Fibroblast of skin of back (primary cell): ENCODE measurements at places on chromosomes 5 and 9.

- no peak for DNase-seq
These were observed 57.3 kb upstream of the RICTOR start for GRCh38 chr5:39131210-39132127.

DNA sequence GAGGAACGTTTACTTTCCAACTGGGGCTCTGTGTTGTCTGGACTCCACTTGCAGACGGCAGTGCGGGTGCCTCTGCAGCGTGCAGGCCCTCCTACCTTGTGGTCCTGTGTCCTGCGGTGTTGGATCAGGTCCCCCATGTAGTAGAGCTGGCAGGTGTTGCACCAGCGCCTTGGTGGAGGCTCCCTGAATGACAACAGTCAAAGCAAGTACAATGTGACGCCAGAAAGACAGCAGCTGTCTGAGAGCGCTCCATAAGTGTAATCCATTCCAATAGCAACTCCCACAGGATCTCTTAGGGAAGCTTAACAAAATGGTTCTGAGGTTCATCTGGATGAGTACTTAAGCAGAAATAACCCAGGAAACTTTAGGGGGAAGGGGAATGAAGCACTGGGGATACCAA lies 9.9 kb downstream of the BBLN start:
- no peak for DNase-seq

GRCh38 chr9:135608999-135609317 lies 30.4 kb downstream of the GLT6D1 start:
- DNase-seq, result no peak

GRCh38 chr5:139646111-139646510 lies 2.0 kb upstream of the CXXC5 start:
- DNase-seq, result no peak

GRCh38 chr9:132079391-132080091 lies at the start of gene MED27:
TSS of gene MED27 (minus strand) at chr9:132079867. CDS start at chr9:132079844, 23 bp downstream.
- DNase-seq, result peak; percentile 91

- DNase-seq, result no peak
These were observed 54.8 kb upstream of the FBXL17 start for GRCh38 chr5:108436696-108437095.

DNA sequence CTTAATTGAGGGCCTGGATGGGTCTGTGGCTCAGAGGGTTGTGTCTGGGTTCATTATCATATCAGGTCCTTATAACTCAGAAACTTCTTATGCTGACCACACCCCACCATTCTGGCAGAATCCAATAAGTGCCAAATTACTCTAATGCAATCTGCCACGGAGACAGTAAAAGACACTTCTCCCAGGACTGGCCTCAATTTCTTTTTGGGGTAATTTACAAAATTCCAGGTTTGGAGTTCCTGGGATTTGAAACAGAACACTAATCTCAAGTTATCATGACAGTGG lies 187.8 kb downstream of the GNAQ start:
- no peak for DNase-seq

DNA sequence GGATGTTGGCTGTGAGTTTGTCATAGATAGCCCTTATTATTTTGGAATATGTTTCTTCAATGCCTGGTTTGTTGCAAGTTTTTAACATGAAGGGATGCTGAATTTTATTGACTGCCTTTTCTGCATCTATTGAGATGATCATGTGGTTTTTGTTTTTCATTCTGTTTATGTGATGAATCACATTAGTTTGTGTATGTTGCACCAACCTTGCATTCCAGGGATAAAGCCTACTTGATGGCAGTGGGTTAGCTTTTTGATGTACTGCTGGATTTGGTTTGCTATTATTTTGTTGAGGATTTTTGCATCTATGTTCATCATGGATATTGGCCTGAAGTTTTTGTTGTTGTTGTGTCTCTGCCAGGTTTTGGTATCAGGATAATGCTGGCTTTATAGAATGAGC lies 225.6 kb downstream of the PCSK1 start:
- peak; percentile 19 for DNase-seq

DNA sequence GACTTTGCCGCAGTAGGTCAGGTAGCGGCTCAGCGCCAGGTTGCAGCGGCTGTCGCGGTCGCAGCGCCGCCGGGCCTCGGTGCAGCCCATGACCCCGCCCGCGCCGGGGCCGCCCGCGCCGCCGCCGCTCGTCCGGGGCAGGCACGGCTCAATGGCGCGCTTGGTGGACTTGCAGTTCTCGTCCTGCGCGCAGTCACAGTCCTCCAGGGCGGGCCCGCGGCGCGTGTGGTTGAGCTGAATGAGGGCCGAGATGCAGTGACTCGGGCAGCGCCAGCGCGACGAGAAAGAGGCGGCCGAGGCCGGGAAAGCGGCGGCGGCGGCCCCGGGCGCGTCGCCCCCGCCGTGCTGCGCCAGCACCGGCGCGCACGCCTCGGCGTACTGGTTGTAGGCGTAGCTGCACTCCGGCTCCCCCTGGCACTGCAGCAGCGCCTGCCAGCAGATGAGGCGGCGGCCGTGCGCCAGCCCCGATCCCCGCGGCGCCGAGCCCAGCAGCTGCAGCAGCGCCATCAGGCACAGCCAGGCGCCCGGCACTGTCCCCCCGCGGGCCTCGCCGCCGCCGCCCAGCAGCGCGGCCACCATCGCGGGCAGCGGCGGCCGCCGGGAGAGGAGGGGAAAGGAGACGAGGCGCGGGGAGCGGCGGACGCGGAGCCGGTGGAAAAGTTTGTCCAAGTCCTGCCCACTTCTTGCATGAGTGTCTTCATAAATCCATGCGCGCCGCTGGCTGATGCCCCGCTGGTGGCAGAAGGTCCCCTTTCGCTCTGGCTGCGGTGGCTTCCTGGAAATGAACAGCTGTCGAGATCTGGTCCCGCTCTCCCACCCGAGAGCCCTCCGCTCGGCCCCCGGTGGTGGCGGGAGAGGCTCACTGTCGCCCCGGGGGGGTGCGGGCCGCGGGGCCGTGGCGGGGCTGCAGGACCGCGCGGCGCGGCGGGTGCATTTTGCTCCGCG lies 833 bp downstream of the GAS1 start:
- DNase-seq, result peak; percentile 79

DNA sequence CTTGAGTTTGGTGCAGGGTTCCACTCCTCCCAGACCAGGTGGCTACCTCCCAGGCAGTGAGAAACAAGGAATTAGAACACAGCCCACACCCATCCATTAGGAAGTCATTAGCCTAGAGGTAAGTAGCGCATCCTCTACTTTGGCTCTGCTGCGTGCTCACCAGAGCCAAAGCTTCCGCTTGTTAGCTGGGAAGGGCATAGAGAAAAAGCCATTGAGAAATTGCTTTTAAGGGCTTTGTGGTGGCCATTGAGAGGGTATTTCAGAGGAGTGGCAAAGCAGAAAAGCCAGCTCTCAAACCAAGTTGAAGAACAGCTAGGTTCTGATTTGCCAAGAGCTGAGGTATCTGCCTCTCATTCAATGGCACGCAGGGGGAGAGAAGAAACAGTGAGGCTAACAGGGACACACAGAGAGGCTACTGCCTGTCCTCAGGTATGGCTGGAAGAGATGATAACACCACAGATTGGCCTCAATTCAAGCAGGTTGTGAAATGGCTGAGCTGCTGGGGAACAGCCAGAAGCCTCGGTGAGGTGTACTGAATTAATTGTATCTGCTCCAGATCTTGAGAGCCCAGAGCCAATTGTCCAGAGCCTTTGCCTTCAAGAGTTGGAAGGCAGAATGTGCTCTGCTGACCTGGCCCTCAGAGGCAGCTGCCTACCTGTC lies 119.4 kb downstream of the NTRK2 start:
- DNase-seq, result no peak

- no peak for DNase-seq
These were observed 46.6 kb upstream of the ZNF169 start for GRCh38 chr9:94212531-94212930.

DNA sequence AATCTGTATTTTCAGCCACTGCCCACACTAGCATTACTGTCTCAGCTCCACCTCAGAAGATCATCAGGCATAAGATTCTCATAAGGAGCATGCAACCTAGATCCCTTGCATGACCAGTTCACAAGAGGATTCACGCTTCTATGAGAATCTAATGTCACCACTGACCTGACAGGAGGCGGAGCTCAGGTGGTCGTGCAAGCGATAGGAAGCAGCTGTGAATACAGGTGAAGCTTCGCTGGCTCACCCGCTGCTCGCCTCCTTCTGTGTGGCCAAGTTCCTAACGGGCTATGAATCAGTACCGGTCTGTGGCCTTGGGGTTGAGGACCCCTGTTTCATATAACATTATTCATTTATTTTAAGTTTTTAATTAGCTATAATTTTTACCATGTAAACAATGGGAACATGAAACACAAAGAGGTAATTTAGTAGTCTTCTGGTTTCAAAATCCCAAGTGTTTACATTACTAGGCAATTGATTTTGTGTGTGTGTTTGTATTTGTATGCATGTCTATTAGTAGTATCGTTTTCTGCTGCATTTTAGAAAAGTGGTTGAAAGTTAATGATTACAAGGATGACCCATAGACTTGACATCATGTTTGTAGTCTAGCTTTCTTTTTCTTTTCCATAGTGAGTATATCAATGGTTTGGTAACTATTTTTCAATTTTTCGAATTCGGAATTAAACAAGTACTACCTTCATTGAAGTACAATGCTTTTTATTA lies 159.4 kb downstream of the TENT4A start:
- DNase-seq, result no peak

DNA sequence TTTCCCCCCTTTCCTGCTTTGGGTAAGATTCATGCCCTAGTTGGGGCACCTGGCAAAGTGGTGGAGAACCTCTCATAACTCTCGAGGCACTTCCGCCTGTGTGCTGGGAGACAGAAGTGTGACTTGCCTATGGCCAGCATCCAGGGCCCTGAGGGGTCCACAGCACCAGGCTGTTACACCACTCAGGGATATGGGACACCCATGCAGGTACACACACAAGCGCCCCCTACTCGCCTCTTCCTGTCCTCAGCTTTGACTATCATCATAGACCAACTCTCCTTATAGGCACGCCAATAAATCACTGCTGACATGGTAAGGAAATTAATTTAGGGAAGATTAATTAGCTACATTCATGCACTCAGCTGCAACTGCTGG lies 45.4 kb downstream of the SHB start:
- no peak for DNase-seq

DNA sequence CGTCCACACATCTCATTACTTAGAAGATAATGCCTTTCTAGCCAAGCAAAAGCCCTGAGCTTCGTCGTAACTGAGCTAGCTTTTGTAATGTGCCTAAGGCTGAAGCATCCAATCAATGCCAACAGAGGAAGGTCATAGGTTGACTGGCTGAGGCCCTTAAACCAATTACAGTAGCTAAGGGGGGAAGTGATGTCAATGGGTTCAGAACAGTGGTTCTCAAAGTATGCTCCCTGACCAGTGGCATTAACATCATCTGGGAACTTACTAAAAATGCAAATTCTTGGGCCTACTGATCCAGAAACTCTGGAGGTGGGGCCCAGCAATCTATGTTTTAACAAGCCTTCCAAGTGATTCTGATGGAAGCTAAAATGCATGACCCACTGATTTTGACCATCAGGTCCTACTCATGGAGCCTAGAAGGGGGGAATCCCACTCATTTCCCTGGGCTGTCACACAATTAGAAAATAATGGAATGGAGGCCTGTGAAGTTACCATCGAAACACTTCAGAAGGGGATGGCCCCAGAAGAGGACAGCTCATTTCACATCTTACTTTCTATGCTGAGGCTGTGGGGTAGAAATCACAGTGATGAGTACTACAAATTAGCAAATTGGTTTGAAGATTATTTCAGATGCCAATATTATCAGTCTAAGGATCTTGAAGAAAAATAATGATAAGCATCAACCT lies 4.8 kb upstream of the VLDLR start:
- no peak for DNase-seq

DNA sequence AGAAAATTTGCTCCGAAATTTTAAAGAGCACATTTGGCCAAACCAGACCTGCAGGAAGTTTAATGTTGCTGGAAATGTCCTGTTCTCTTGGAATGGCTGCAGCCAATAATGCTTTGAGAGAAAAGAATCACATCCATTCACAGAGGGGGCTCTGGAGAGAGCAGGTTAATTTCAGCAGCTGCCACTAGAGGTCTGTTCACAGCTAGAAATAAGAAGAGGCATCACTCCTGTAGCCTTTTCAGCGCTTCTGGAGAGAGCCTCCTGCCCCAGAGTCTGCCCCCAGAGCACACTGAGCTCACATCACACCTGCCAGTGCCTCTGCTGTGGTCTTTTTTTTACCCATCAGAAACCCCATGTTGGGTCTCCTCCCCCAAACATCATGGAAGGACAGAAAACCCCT lies 124.8 kb upstream of the RAD23B start:
- peak; percentile 29 for DNase-seq

DNA sequence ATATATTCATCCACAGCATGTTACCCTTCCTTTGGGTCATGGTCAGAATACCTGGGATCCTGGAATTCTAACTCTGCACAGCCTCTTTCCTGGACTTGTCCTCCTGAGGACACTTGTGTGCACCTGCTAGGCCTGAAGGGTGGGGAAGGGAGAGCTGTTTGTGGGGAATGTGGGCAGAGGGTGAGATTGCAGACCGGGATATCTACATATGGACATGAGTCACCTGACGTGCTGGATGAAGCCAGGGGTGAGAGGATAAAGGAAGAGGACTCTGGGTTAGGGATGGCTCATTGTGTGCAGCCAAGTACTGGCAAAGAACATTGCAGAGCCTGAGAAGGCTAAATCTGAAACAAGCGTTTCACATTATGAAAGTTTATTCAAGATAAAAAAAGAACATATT lies 241.4 kb upstream of the RPS23 start:
- no peak for DNase-seq
